ENCODE measurements at places on chromosomes 16 and 17.

DNA sequence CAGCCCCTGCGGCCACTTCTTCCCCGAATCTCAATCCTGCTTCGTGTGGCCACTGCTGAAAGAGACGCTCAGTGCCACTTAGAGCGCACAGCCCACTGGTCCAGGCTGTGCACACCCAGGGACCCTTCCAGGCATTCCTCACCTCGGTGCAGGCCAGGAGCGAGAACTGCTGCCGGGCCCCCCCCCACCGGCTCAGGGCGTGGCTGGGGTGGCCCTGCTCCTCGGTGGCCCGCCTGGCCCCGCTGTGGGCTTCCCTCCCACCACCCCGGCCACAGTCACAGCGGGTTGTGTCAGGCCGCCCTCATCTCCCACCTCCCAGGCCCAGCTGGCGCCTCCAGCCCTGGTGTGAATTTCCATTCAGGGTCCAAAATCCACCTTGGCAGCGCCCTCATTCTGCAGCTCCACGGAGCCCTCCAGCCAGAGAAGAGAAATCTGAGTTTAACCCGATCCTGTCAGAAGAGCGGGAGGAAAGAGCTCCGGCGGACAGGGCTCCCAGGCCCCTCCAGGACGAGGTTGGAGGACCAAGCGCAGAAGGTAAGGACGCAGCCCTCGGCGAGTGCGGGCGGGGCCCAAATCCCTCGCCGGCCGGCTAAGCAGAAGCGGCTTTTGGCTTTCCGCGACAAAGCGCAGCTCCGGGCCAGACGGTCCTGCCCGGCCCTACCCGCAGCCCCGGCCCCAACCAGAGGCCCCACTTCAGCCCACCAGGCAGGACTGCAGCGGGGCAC, 12.0 kb downstream of the TBC1D16 start:
- no peak for DNase-seq

DNA sequence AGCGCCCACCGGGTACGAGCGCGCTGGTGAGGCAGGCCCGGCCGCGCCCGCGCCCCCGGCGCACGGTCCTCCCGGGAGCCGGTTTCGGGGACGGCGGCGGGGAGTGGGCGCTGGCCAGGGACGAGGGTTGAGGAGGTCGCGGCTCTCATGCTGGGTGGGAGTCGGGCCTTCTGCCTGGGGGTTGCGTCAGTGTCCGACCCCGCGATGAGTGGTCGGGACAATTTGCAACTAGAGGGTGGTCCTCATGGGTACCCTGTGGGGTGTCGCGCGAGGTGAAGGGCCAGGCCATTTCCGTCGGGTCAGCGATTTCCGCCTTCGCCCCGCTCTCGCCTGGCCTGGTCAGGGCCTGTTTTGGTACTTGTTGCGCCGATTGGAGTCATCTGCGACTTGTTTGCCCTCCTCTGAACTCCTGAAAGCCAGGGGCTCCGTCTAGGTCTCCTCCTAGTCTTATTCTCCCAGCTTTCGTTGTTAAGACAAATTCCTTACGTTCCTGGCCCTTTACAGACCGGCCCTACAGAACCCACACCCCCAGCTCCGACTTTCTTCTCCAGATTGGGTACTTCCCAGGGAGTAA, 14.9 kb downstream of the NAA60 start:
- DNase-seq = peak; percentile 29

- no peak for DNase-seq
These were observed 30.4 kb downstream of the TEX2 start for GRCh38 chr17:64232466-64233262.

DNA sequence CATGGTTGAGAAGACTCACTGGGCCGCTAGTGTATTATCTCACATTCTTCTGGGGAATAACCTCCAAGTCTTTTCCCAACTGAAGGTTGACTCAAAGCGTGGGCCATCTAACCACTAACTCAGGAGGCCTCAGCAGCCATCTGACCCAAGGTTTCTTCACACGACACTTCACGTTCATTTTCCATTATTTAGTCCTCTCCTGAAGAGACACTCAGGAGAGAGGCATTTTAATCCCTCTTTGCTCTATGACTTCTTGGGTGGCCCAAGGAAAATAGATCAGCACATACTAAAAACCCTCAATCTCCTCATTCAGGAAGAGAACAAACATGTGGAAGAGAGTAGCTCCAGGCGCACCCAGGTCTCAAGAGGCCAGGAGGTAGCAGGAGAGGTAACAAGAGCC, 252.8 kb upstream of the FOXF1 start:
- no peak for DNase-seq

- no peak for DNase-seq
These were observed 29.1 kb downstream of the CRHR1 start for GRCh38 chr17:45813048-45813725.

DNA sequence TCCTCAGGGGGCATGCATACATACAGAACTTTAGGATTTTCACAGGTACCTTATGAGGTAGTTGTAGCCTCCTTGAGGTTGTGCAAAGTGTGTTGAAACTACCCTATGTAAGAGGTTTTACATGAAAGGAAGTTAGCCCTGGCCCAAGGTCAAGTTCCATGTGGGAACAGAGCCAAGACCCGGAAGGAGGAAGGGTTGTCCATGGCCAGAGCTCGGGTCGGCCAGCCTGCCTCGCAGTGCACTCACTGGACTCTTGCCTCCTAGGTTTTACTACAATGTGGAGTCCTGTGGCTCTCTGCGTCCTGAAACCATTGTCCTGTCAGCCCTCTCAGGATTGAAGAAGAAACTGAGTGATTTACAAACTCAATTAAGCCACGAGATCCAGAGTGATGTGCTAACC, 8.2 kb downstream of the POLR2C start:
- DNase-seq = no peak

DNA sequence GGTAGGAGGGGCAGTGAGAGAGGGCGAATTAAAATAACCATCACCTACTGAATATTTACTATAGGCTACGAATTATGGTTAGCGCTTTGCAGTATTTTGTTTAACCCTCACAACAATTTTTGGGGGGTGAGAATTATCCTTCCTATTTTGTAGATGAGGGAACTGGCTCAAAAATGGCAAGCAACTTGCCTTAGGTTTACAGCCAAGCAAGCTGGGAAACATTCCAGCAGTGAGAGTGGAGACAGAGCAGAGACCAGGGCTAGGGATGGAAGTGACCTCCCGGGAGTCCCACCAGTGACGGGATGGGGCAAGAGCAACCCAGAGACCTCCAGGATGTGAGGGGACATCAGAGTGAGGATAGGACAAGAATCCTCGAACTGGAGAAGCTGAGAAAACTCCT, 352 bp upstream of the VMO1 start:
- DNase-seq = no peak

- no peak for DNase-seq
These were observed 31.2 kb downstream of the TMEM238L start for GRCh38 chr17:10772425-10773380.

DNA sequence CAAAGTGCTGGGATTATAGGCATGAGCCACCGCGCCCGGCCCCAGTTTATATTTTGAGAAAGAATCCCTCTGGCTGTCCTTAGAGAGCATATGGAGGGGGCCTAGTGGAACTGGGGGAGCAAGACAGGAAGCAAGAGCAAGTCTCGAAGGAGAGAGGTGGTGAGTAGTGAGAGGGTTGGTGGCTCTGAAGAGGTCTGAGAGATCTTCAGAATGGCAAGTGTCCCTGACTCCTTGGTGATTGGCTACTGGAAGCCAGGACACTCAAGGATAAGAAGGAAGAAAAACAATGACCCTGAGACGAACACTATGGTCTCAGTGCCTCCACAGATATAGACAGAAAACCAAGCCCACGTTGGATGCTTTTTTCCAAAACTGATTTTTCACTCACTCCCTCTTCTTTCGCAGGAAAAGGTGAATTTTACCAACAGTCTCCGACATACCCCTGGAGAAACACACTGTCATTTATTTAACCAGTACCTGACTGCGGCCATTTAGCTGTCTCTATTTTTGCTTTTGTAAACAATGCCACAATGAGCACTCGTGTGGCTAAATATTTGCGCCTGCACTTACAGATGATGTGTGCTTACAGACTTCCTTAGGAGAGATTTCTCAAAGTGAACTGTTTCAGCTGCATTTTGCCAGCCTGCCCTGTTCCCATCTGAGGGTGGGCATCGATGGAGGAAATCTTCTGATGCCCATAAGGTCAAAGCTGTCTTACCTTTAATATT, 15.9 kb upstream of the DOK4 start:
- DNase-seq = no peak

DNA sequence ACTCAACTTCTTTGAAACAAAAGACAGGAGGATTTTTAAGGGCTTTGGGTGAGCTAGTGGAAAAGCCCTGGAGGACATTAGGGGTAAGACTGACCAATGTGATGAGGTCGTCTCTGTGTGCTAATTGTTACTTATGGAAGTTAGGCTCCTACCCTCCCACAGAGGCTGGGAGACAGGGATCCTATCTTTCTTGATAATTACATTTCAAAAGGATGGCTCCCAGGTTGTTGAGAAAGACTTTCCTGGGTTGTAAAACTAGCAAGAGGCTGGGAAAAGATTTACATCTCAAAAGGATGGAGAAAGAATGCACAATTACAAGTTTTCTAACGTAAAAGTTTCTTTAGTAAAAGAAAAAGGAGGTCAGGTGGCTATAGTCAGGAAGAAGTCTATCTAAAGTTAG, 605.8 kb upstream of the GOT2 start:
- no peak for DNase-seq

GRCh38 chr17:58217766-58218165, 1.3 kb downstream of the MKS1 start:
- DNase-seq = no peak

DNA sequence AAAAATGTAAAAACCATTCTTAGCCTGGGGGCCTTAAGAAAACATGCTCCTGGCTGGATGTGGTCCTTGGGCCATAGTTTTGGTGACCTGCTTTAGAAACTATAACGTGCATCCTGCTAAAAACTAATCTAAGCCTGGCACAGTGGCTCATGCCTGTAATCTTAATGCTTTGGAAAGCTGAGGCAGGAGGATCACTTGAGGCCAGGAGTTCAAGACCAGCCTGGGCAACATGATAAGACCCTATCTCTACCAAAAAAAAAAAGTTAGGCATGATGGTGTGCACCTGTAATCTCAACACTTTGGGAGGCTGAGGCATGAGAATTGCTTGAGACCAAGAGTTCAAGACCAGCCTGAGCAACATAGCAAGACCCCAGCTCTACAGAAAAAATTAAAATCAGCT, 183.8 kb upstream of the CHMP6 start:
- DNase-seq = no peak

DNA sequence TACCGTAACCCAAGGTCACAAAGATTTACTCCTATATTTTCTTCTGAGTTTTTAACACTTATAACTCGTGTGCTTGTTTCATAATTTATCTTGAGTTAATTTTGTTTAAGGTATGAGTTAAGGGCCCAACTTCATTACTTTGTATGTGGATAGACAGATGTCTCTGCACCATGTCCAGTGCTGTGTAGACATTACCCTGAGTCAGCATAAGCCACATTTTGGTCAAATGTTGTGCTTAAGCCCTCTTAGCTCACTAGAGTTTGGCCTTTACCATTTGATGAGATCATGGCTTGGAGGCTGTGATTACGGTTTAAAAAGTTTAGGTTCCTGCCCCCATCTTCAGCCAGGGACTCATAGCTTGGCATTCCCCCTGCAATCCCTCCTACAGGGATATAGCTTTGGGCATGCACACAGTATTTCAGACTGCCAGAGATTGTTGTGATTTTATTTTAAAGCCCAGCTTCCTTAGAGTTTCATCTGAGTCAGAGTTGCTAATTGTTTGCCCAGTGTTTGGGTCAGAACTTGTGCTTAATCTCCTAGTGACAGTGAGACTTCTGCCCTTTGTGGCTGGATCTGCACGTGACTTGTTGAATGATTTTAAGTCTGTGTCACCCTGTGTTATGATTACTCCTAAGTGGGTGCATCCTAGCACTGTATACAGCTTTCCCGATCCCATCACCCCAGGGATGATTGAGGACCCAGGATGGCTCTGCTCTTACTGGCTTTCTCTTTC, 393.1 kb downstream of the CNTNAP4 start:
- no peak for DNase-seq

DNA sequence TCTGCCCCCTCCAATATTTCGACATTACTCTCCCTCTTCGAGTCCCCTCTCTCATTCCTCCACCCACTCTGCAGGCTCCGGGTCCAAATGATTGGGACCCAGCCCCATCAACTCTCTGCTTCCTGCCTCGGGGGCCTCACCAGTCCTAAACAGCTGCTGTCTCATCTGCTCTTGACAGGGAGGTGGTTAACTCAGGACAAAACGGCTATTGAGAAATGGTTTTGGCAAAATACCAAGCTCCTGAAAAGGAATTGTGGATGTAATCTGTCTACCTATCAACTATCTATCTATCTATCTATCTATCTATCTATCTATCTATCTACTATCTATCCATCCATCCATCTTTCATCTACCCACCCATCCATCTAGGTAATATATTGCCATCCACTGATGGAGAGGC, 2.2 kb downstream of the CD300H start:
- no peak for DNase-seq

DNA sequence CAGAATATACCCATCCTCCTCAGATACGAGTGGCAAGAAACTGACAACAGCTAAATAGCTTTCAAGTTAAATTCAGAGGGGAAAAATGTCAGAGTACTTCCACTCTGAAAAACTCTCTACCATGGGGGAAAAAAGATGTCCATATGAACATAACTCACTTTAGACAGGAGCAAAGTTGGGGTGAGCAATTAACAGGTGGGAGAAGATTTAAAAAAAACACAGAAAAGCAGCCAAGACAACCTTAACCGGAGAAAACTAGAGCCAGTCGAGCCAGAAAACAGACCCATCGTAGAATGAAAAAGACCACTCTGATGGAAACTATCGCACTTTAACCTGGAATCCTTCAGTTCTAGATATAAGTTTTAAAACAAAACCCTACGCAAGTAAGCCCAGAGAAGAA, 833 bp downstream of the TERF2 start:
- no peak for DNase-seq

- no peak for DNase-seq
These were observed 82.6 kb upstream of the TOB1 start for GRCh38 chr17:50948711-50949110.

DNA sequence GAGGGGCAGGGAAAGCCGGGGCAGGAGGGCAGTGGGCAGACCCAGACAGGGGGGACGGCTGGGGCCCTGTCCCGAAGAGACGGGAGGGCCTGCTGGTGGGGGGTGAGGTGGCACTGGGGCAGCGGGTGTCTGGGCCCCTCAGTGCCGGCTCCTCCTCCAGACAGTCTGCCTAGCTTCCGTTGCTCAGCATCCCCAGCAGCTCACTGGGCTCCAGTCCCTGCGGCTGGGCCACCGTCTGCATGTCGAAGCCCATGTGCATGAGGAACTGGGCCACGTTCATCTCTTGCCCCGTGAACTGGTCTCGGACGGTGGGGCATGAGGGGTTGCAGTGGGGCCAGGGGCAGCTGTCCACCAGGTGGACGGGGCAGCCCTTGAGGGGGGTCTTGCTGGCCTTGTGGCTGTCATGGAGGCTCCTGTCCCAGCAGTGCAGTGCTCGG, 5.8 kb upstream of the MYADML2 start:
- DNase-seq = no peak

- no peak for DNase-seq
These were observed 805 bp upstream of the TANC2 start for GRCh38 chr17:62965174-62965685.

- DNase-seq = no peak
These were observed 10.8 kb downstream of the TMEM235 start for GRCh38 chr17:78242024-78242742.

GRCh38 chr17:80006339-80006720, 29.3 kb downstream of the TBC1D16 start:
- no peak for DNase-seq
